ENCODE measurements at places on chromosomes 7 and 10.
A peak's percentile ranks its signal among the peaks of the same experiment; 100 is the strongest.

GRCh38 chr10:116542007-116542677, 3.6 kb upstream of the PNLIP start:
- ATAC-seq = no peak

DNA sequence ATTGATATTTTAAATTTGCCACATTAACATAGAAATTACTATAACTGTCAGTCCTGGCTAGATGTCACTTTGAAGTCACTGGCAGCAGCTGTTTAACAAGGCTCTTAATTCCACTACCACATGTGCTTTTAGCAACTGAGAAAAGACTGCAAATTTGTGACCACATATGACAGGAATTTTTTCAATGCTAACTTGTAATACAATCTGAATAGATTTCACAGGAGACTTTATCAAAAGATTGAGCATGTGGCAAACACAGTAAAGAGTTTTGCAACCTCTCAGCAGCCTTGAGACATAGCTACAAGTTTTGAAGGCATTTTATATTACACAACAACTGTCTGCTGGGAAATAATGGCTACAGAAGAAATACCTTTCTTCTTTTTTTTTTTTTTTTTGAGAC, 73.0 kb downstream of the MICU1 start:
- ATAC-seq = no peak

GRCh38 chr7:125084196-125084595, 154.6 kb upstream of the POT1 start:
- no peak for ATAC-seq

GRCh38 chr7:134986363-134987251, at the start of gene AGBL3:
TSS of gene AGBL3 (plus strand) at chr7:134986508. CDS start at chr7:134987934, 1,426 bp downstream.
- peak; percentile 96 for ATAC-seq

GRCh38 chr10:71938211-71938610, 26.0 kb upstream of the CHST3 start:
- ATAC-seq = no peak

- no peak for ATAC-seq
Observed at GRCh38 chr7:80540836-80541235, 29.0 kb upstream of the GNAT3 start.

DNA sequence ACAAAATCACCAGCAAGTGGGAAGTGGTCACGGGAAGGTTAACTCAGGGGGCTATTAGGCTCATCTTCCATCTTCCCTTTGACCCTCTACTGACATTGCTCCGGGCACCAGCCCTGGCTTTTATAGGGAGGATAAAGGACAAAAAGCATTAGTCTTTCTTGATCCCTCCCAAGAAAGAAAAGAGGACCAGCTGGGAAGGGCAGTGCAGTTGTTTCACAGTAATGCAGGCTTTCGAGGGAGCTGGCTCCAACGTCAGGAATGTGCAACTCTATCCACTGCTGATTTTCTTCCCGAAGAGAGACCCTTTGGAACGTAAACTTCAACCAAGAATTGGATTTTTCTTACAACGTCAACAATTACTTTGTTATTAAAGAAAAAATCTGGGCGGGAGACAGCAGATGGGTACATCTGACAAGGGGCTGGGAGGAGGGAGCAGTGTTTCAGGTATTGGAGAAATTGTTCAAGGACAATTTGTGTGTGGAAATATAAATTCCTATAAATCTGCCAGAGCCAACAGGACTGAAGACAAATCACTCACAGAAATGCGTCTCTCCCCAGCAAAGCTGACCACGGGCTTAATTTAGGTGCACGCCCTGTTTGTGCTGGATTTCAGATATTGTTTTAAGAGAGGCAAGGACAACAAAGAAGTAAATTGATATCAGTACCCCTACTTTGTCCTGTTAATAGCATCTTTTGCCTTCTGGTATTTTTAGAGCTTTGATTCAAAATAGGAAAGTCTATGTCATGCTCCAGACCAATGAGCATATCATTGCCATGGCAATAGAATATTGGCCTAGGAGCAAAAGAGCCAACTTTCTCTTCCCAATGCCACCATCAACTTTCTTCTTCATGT, 23.4 kb upstream of the ARID5B start:
- ATAC-seq = no peak

DNA sequence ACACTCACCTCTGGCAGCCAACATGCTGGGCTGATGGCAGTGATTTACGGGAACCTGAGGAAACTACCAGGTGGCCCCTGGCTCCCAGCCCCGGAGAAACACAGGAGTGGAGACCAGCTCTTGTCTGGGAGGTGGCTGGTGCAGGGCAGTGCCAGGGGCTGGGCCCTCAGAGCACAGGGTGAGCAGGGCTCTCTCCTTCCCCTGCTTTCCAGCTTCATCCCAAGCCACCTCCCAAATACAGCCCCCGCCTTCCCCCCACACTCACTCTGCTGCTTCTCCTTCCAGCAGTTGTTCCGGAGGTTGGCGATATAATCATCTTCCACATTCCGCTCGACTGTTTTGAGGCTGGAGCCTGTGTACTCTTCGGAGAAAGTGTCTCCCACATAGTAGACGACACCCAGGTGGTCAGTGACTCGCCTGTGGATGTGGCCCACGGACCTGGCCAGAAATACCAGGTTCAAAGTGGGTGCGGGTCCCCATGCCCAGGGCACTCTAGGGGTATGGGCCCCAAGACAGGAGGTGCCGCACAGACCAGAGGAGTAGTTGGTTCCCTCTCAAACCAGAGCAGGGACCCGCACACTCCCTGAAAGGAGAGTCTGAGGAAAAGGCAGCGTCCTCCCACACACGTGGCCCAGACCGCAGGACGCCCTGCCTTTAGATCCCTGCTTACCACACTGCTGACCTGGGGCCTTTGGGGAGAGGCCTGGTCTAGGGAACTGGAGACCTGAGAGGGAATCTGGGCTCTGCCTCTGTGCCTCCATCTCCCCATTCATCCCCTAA, 18.3 kb downstream of the DNAJB12 start:
- no peak for ATAC-seq

DNA sequence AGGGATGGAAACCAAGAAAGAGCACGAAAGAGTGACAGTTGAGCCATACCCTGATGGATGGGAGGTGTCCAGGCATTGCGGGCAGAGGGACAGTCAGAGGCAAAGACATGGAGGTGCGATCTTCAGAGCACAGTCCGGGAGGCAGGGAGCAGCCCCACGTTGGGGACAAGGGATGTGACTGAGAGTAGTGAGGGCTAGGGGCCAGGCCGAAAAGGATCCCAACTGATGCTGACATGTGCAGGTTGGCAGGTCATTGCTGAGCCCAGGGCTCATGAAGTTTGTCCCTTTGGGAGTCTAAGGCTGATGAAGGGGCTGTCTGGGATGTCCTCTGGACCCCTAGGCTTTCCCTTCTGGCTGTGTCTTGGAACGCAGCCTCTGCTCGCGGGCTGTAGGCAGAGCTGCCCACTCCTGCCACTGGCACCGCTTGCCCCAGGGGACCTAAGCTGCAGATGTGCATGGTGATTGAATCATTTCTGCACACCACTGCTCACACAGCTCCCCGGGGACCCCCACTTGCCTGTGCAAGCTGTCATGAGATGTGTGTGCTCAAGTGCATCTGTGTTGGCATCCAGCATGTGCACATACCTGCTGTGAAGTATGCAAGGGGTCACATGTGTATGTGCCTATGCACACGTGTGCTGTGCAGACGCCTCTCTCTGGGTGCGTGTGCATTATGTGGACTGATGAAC, 125.1 kb downstream of the ZMIZ1 start:
- ATAC-seq = no peak

DNA sequence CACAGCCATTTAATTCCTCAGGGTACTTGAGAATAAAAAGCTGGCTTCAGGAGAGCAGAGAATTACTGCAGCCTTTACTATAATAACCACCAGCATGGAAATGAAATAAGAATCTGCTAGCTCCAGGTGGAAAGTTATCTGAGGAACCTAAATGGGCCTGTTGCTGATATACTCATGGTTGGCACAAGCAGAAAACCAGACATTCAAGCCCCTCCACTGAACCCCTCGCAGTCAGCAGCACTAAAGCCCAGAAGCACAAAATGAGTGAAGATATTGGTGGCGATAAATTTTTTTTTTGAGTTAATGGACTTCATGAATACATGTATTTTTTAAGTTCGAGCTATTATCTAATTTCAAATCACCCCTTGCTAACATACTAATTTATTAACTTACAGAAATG, 303.9 kb upstream of the NRP1 start:
- ATAC-seq = no peak

- no peak for ATAC-seq
Observed at GRCh38 chr7:80618096-80618495, 20.3 kb upstream of the CD36 start.

GRCh38 chr10:51606825-51607462, 92.5 kb downstream of the CSTF2T start:
- no peak for ATAC-seq

- peak; percentile 26 for ATAC-seq
Observed at GRCh38 chr10:91220954-91221675, 652 bp downstream of the PCGF5 start.

GRCh38 chr7:155603205-155603857, 41.1 kb upstream of the RBM33 start:
- ATAC-seq = no peak

DNA sequence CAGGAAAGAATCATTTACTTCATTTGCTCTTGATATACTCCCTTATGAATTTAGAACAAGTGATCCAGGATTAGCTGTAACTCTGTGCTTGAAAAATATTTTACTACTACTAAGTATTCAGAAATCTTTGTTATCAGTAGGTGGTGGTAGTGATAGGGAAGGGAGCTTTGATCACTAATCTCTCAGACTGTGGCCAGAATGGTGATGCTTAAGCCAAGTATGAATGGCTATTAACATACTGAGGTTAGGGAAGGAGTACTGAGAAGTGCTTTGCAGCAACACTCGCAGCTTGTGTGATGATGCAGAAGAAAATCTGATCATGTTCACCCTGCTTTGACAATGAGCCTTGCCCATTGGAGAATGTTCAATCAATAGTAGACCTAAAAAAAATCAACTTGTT, 29.3 kb downstream of the AP3M1 start:
- no peak for ATAC-seq

- no peak for ATAC-seq
Observed at GRCh38 chr7:94567396-94567795, 57.8 kb downstream of the CASD1 start.

- ATAC-seq = peak; percentile 64
Observed at GRCh38 chr10:1498746-1499358, 238.5 kb downstream of the ADARB2 start.

- no peak for ATAC-seq
Observed at GRCh38 chr10:47278152-47278473, 21.9 kb upstream of the GDF10 start.

GRCh38 chr10:29022513-29022912, 266.4 kb upstream of the LYZL1 start:
- ATAC-seq = no peak

GRCh38 chr10:117352724-117353123, 22.5 kb downstream of the PDZD8 start:
- no peak for ATAC-seq

GRCh38 chr7:157615101-157615817, 278.5 kb downstream of the DNAJB6 start:
- no peak for ATAC-seq

DNA sequence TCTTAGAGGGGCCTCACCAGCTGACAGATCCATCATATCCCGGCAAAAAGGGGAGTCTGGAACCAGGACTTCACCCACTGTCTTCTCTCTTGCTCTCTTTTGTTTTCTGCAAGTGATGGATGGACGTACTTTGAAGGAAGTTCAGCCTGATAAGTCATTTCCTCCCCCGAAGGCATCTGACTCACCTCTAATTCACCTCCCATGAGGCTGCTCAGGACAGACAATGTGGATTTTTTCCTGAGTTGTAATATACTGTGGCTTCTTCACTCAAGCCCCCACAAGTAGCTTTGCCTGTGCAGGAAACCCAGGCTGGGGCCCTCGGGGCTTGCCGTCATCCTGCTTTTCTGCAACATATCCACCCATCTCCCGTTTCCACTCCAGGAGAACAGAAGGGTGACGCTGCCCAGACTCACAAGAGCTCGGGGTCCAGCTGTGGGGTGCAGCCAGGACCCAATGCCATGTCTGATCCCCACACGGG, 70.4 kb downstream of the ASB13 start:
- ATAC-seq = peak; percentile 70

DNA sequence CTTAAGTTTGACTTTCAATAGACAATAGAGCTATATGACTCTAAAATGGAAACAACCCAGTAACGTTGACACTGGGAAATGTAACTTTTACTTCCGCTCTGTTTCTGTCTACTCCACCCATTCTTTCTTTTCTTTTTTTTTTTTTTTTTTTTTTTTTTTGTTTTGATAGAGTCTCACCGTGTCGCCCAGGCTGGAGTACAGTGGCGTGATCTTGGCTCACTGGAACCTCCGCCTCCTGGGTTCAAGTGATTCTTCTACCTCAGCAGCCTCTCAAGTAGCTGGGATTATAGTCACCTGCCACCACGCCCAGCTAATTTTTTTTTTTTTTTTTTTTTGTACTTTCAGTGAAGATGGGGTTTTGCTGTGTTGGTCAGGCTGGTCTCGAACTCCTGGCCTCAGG, 13.9 kb downstream of the PRSS2 start:
- peak; percentile 4 for ATAC-seq

- no peak for ATAC-seq
Observed at GRCh38 chr10:105192146-105192545, 551.1 kb downstream of the SORCS3 start.

DNA sequence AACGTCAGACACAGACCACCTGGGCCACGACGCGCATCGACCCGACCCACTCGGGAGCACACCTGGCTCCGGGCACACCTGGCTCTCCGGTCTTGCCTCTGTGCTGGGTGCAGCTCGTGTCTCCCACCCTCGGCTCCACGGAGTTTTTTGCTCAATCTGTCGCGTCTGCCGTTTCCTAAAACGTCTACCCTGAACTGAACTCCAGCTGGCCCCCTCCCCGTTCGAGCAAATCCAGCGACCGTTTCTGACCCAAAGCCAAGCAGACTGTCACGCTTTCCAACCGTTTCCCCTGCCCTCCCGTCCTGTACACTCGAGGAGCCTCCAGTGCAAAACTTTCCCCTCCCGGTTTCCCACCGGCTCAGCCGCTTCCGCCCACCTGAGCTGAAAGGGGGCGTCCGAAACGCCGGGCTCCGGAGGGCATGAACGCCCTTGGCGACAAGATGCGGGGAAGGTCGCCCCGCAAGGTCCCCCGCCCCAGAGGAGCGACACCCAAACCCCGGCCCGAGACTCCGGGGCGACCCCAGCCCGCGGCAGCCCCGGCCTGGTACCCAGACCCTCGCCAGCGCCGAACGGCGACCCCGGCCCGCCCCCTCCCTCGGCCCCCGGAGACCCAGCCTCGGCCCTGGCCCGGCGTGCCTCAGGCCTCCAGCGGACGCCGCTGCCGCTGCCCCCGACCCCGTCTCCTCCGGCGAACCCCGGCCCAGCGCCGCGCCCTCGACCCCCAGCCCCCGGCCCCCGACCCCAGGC, 557 bp downstream of the CYTH3 start:
- ATAC-seq = peak; percentile 10

DNA sequence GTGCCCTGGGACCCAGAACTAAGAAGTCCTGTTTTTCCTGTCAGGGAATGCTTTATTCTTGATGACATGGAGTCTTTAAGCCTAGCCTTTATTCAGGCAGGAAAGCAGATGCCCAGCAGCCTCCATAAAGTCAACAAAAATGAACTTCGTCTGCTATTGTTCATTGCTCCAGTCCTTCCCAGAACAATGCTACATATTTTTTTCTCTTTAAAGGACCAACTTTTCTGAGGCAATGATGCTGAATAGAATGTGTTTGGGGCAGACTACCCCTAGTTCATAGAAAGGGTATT, 47.6 kb upstream of the PDCD4 start:
- no peak for ATAC-seq

GRCh38 chr10:82392533-82392932, 517.5 kb downstream of the NRG3 start:
- ATAC-seq = no peak

GRCh38 chr10:115049960-115050359, 43.2 kb upstream of the ATRNL1 start:
- no peak for ATAC-seq
